Spinal cord (tissue), 10 donors: ENCODE measurements at places on chromosomes 1 and 21. TPM values are rescaled to one million over a fixed set of nuclear protein-coding genes. Genes with fewer than 3 reads are reported as not detected.

Gene TMEM201
- 7.2 TPM for total RNA-seq

Gene S100A2
- not detected for total RNA-seq

- DNase-seq, result no peak
Observed at GRCh38 chr21:17781524-17781923, 37.6 kb downstream of the C21orf91 start.

Gene OR2M3
- total RNA-seq, result 0.40 TPM

Gene UBE2G2
- total RNA-seq, result 62.6 TPM

DNA sequence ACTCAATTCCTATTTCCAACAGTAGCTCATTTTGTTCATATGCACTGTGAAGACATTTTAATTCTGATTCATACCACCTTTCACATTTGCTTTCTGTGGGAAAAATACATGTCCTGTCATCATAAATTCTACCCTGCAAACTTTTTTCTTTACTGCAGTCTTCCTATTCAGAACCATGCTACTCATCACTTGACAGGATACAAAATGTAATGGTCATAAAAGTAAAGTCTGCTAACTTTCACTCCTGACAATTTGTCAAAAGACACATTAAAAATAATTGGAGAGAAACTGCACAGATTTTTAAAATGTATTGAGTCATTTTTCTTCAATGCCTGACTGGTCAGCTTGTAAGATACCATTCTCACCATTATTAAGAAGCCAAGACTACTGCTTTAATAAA is 1817.1 kb downstream of the BRINP3 start:
- DNase-seq, result no peak

GRCh38 chr1:91870322-91870721 is 15.6 kb downstream of the TGFBR3 start:
- DNase-seq, result no peak

- DNase-seq, result no peak
Observed at GRCh38 chr21:41481191-41481590, 26.8 kb downstream of the TMPRSS2 start.

- no peak for DNase-seq
Observed at GRCh38 chr1:158686111-158687009, at the start of gene SPTA1. Gene SPTA1, minus strand, starts transcription at chr1:158686715. Its CDS starts 198 bp downstream, at chr1:158686517.

Gene SERINC2
- 0.89 TPM for total RNA-seq

DNA sequence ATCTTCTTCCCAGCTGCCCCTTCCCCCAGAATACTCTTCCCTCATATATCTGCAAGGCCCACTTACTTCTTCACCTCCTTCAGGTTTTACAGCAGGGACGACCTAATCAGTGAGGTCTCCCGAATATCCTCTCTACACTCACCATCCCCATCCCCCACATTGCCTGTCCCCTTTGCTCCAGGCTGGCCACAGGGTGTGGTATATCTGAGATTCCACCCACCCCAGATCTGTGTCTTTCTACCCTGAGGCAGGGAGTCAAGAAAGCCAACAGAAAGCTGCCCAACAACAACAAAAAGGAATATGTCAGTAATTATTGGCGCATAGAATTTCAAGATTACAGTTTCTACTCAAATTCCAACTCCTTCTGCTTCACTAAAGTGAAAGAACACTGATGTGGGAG is 30.0 kb upstream of the OPRD1 start:
- DNase-seq, result no peak
